Glutamatergic neuron (in vitro differentiated cells): ENCODE measurements at places on chromosomes 11 and 22.

- no peak for DNase-seq
These were observed 59.0 kb downstream of the TMPRSS5 start for GRCh38 chr11:113647108-113647507.

GRCh38 chr11:116958246-116958645, 120.8 kb upstream of the APOA1 start:
- no peak for DNase-seq

DNA sequence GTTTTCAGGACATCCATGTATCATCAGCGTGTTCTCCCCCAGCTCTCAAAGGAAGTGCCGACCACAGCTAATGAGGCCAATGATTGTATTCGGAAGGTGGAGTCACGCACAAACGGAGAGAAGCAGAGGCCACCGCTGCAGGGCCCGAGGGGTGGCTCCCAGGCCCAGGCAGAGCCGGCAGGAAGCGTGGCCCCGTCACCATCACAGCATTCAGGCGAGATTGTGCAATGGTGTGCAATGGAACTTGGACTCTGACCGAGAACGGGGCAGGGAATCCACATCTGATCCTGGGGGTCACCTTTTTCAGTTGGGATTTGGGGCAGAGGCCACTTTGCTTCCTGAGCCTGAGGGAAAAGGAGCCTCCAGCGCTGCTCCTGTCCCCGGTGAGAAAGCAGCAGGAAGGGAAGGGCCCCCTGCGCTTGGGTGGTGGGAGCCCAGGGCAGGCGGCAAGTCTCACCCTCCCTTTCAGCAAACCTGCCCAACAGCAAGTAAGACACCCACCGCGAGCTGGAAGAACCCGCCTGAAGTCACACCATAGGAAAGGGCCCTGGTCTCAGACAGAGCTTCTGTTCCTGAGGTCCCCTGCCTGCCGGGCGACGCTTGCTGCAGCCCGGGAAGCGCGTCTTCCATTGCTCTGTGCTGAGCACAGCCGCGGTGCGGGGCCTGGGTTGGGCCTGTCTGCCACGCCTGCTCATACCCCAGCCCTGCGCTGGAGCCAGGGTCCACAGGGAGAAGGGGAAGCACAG, 1430.7 kb downstream of the BRD1 start:
- DNase-seq: no peak

GRCh38 chr11:45348729-45349128, 62.6 kb upstream of the SYT13 start:
- DNase-seq: no peak

DNA sequence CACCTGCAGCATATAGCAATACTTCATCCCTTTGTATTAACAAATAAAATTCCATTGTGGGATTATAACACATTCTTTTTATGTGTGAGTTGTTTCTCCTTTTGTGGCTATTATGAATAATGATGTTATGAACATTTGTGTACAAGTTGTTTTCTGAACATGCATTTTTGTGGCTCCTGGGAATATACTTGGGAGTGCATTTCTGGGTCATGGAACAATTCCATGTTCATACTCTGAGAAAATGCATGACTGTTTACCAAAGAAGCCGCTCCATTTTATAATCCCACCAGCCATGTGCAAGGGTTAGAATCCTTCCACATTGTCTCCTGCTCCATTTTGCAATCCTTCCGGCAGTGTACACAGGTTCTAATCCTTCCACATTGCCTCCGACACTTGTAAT, 713.8 kb downstream of the TBC1D22A start:
- DNase-seq: no peak

GRCh38 chr11:1227551-1228100, 4.8 kb downstream of the MUC5B start:
- DNase-seq: peak; percentile 8

GRCh38 chr11:7414973-7415817, 70.1 kb upstream of the OLFML1 start:
- no peak for DNase-seq

DNA sequence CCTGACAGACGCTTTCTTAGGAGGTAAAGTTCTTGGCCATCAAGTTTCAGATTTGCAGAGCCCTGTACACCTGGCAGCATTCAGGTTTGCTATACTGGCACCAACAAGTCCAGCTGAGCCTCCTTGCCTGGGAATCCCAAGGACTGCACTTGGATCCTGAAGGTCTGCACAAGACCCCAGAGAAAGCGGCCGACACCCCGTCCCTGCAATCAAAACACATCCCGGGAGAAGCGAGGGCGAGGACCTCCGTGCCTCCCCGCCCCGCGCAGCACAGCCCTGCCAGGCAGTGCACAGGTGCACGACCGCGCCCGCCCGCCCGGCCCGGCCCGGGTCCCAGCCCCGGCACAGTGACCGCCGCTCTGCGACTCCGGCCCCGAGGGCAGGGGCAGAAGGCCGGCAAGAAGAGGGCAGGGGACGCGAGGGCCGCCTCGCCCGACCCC, 559 bp downstream of the MRTFA start:
- DNase-seq: no peak

- no peak for DNase-seq
These were observed 16.0 kb downstream of the MAML2 start for GRCh38 chr11:96326959-96327358.

- no peak for DNase-seq
These were observed 88.9 kb downstream of the RRM1 start for GRCh38 chr11:4183410-4184057.

DNA sequence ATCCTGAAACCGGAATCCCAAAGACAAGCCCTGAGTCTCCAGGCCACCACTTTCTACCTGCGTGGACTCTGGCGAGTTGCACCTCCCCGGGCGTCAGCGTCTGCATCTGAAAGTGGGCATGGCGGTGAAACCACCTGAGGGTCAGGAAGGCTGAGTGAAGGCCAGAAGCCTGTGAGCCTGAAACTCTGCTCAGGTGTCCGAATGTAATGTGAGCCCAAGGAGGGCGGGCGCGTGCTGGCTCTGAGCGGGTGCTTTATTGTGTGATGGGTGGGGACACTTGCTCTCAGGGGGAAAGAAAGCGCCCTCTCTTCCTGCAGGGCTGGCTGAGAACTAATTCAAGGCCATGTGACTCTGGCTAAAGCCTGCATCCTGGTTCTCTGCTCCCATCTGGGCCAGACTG, 135.6 kb downstream of the ST3GAL4 start:
- no peak for DNase-seq

GRCh38 chr11:30225642-30226041, 5.2 kb upstream of the FSHB start:
- no peak for DNase-seq

GRCh38 chr11:126347751-126348668, 7.5 kb upstream of the ST3GAL4 start:
- DNase-seq: no peak

DNA sequence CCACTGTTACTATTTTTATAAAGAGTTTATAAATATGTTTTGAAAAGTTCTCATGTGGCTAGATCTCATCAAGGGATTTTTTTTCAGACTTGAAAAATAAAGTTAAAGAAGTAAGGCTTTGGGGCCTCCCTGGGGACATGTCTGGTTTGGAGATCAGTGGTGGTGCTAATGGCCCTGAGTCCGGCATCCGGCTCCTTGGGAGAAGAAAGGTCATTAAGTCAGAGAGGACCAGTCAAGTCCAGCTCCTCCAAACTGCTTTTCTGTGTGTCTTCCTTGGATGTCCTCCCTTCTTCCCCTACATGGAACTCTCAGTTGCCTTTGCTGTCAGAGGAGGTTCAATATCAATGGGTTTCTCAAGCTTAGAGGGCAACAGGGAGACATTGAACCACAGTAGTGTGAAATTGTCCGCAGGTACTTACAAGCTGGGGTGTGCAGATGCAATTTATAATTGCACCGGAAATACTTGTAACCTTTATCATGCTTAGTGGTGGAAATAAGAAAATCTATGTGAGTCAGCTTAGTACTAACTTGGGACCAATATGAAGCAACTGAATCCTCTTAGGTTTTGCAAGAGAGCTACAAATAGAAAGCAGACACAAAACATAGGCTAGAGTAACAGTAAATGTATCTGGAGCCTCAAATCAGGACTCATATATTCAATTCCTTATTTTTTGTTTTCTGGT, 144.3 kb downstream of the TEAD1 start:
- no peak for DNase-seq

DNA sequence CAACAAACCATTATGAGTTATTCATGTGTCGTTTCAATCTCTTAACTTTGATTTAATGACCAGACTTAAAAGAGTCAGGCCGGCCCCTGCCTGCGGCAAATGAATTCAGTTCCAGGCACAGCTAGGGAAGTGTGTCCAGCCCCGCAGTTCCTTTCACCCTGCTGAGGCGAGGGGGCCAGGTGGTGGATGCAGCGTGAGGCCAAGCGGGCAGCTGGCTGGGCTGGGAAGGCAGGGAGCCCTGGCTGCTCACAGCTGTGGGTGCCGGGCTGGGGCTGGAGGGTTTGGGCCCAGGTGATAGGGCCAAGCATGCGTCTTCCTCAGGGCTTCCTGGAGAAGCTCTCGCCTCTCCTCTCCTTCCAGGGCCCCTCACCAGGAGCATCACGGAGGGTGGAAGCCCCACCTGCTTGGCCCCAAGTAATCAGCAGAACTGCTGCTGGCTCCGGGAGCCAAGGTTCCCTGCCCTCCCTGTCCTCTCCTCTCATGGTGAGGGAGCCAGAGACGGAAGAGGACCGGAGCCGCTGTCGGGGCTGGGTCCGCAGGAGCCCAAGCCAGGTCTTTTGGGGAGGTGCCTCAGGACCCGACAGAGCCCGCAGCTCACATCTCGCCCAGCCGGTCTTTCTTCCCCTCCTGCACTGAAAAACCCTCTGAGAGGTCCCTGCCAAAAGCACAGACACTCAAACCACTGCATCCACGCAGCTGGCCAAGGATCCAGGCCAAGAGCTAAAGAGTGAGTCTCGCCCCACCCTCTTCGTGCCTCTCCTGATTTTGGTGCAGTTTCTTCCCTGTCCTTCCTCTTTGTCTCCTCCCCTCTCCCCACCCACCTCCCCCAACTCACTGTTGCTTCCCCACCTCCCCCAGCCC, 97.0 kb downstream of the ST3GAL4 start:
- peak; percentile 35 for DNase-seq
